ENCODE measurements at places on chromosomes 3 and 15.

GRCh38 chr3:172836390-172836997 lies 86.0 kb downstream of the ECT2 start:
- DNase-seq, result no peak

DNA sequence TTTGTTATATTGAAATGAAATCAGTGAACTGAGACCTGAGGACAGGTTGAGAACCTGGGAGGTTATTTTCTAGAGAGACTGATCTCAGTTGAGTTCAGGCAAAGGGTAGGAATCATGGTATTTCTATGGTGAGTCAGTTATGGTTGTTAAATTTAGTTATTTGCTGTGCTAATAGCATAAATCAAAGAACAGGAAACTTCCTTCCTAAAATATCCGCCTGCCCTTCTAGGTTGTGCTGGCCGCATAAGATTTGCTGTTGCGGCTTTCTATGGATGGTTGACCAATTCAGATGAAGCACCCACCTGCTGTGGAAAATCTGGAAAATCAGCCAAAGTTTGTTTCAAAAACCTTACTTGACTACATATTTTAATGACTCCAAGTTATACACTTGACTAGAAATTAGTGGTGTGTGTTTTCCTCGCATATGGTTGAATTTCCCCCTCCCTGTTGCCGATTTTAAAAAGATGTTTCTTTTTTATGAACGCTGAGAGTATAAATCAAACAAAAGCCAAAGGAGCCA lies 52.6 kb downstream of the PLCL2 start:
- DNase-seq, result no peak

DNA sequence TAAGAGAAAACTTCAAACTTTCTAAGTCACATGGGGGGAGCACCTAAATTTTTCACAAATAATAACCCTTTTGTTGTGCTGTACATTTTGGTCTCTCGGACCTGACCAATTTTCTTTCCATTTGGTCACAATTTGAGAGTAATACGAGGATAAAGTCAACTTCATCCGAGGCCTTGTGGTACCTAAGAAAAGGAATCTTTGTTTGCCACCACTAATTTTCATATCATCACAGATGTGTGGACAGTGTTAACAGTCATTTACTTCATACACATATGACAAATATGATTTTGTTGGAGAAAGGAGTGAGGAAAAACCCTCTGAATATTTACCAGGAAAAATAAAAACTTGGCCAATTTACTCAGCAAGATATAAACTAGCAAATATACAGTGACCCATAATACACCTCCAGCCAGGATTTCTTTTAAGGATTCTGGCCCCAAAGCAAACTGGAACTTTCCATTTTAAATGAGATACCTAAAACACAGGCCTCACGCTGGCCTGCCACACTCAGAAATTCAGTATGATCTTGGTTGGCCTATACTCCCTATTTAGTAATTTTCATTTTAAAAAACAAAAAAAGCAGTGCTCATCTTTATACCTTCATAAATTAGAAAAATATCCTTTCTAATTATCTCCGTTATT lies 40.7 kb downstream of the VGLL4 start:
- no peak for DNase-seq

DNA sequence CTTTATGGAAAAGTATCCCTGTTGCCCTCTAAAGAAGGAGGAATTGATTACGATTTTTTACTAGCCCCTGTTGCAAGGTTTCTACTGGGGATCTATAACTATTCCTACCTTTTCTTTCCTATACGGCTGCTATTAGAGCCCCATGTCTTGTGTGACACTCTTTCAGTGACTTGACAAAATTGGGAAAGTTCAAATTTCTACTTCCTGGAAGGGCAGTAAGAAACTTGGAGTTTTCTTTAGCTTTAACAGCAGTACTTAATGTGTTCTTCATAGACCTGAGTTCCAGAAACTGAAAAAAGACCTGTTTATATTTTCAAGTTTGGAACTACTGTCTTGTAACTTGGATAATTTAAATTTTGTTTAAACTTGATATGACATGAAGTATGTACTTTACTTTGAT lies 54.7 kb downstream of the TRPC1 start:
- DNase-seq, result no peak

- no peak for DNase-seq
Measured at GRCh38 chr3:27708250-27708649, 13.9 kb downstream of the EOMES start.
